ENCODE measurements at places on chromosomes 1 and 21. TPM values are rescaled to one million over a fixed set of nuclear protein-coding genes. Genes with fewer than 3 reads are reported as not detected.

- DNase-seq, result no peak
These were observed 660 bp upstream of the RD3 start for GRCh38 chr1:211492511-211493132.

- DNase-seq, result no peak
These were observed 3.2 kb upstream of the B3GALT2 start for GRCh38 chr1:193189442-193190095.

S100A3 gene
- 0.58 TPM for polyA plus RNA-seq

DNA sequence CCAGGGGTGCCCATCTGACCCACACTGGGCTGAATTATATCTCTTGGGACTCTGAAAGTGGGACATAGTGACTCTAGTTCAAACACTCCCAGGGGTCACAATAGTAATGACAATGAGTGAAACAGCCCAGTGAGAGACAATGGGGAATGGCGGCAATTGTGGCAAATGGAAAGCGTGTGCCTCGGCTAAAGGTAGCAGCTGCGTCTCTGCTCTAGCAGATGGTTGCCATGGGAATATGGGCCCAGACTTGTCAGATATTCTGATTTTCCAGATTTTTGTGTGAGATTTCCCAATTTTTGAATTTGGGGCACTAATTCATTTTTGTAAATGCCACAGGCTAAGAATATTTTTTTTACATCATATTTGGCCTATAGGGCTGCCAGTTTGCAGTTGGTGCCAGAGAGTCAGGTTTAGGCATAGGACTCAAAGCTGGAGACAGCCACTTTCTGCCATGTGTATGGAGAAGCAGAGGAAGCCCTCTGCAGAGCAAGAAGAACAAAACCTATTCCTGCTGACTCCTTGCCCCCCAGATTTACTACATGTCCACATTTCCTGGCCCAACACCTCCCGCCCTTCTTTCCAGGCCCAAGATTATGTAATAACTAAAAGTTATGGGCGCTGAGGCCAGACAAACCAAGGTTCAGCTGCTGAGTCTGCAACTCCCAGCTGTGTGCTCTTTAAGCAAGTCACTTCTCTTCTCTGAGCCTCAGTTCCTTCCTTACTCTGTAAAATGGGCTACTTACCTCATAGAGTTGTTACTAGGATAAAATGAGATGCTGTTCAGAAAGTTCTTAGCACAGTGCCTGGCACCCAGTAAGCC is 21.6 kb upstream of the PTP4A2 start:
- no peak for DNase-seq

- no peak for DNase-seq
These were observed 280.3 kb downstream of the USH2A start for GRCh38 chr1:216142921-216143320.

ZFYVE9 gene
- 33.3 TPM for polyA plus RNA-seq

GRCh38 chr1:6971048-6971447 is 185.8 kb downstream of the CAMTA1 start:
- DNase-seq, result no peak
